Hematopoietic multipotent progenitor cell treated with erythropoietin and hydrocortisone succinate and interleukin-3 and kit ligand, for 6 days (in vitro differentiated cells): ENCODE measurements at places on chromosomes 2 and 18.

GRCh38 chr2:217732992-217733391 lies 269.8 kb downstream of the TNS1 start:
- DNase-seq, result no peak

GRCh38 chr2:175947073-175947472 lies 55.0 kb downstream of the LNPK start:
- DNase-seq, result no peak

GRCh38 chr2:99648178-99648844 lies 158.5 kb upstream of the REV1 start:
- DNase-seq, result no peak

DNA sequence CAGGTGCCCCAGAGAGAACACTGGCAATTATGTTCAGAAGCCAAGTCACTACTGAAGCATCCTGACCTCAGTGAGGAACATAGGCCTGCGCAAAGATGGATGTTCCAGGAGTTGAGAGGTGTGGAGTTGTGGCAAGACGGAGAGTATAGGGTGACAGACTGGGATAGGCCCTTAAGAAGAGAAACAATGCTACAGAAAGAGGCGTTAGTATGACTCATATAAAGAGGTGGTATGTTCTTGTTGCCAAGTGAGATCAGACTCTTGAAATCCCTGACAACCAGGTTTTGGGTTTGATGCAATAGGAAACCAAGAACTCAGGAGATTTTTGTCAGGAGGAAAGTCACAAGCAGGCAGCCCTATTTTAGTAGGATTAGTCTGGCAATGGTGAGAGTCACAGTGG lies 185.6 kb downstream of the RIT2 start:
- DNase-seq, result no peak

DNA sequence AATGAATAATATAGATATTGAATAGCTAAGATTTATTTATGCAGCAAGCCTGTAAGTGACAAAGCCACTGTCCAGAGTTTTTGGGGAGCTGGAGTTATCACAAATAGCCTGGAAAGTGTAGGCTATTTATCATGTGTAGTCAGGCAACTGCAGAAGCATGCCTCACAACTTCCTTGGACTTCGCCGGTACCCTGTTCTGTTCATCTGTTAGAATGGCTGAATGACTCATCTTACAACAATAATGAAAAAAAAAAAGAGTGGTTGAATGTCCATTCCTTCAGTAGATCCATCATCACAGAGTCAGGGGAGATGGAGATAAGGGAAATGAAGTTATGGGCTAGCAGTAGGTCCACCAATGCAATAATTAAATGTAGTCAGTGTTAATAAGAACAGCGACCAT lies 24.0 kb upstream of the ATP5MC3 start:
- no peak for DNase-seq

- DNase-seq, result no peak
These were observed 40.7 kb downstream of the ARHGAP25 start for GRCh38 chr2:68775272-68775842.

DNA sequence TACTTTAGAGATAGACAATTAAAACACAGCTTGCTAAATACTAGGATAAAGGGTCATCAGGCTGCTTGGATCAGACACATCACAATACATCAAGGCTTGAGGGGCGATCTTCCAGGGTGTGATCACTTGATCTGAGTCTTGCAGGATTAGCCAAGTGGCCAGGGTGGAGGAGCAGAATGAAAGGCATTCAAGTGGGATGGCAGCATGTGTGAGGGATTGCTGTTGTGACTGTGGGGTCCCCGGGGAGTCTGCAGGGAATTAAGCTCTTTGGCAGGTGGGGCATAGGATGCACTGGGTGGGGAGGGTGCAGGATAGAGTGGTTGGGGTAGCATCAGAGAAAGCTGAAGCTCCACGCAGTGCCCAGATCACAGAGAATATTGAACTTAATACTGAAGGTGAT lies 58.0 kb upstream of the TMEM163 start:
- DNase-seq, result no peak
